Aorta (tissue), 5 donors: ENCODE measurements at places on chromosomes 3 and 15. TPM values are rescaled to one million over a fixed set of nuclear protein-coding genes. Genes with fewer than 3 reads are reported as not detected.
A peak's percentile ranks its signal among the peaks of the same experiment; 100 is the strongest.

DNA sequence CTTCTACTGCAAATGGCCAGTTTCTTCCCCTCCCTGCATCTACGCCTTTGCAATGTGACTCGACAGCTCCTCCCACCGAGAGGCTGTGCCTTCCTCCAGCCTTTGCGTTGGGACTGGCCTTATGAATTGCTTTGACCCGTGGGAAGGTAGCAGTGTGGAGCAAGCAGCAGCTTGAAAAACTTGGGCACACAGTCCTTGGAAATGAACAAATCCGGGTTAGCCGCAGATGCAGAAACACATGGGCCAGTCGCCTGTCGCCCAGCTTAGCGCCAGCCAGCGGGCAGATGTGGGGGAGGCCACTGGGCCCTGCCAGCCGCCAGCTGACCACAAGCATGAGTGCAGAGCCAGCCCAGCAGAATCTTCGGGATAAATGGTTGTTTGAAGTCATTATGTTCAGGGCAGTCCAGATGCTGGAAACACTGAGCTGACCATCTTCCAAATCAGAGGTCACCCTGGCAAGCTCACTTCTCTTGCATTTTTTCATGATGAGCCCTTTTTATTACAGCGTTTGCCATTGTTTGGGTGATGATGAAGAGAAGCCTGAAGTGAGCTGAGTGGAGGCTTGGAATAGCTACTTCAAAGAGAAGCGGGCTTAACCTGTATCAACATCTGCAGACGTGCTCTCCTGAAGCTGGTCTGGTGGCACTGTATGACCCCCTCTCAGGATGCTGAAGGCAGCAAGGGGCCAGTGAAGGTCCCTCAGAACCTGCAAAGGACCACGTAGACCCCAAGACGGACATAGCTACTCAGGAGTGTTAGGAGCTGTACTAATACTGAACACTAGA is 9.8 kb downstream of the SELENOS start:
- no peaks in the 10 kb centered on the region for H3K4me1 ChIP-seq
- DNase-seq = peak; percentile 78
- H3K36me3 ChIP-seq = peaks cover 6% of the 10 kb centered on the region
- no peaks in the 10 kb centered on the region for H3K27me3 ChIP-seq

The RAD51 gene
- 0.87 TPM for total RNA-seq

- no peak for DNase-seq
- H3K27ac ChIP-seq = no peak overlapping the region
- H3K27me3 ChIP-seq = no peaks in the 10 kb centered on the region
- no peaks in the 10 kb centered on the region for H3K36me3 ChIP-seq
- H3K4me1 ChIP-seq = peaks cover 2% of the 10 kb centered on the region
- no peak overlapping the region for H3K4me3 ChIP-seq
These were observed 239.7 kb downstream of the UBE2E2 start for GRCh38 chr3:23442598-23443383.

DNA sequence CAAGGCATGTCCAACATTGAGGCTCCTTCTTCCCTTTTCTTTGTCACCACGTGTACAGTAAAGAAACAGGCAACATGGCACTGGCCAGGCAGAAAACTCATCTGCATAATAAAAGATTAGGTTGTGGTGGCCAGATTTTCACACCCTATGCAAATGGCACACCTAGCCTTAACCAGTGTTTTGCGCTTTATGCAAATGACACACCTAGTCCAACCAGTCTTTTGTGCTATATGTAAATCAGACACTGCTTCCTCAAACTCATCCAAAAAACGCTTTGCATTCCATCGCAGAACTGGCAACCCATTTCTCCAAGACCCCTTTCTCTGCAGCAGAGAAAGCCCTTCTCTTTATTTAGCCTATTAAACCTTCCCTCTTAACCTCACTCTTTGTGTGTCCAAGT is 109.1 kb downstream of the ZNF385D start:
- no peak overlapping the region for H3K27ac ChIP-seq
- DNase-seq = no peak
- H3K27me3 ChIP-seq = no peaks in the 10 kb centered on the region
- H3K36me3 ChIP-seq = no peaks in the 10 kb centered on the region
- no peak overlapping the region for H3K4me3 ChIP-seq

The TXNRD3 gene
- total RNA-seq = 13.7 TPM

DNA sequence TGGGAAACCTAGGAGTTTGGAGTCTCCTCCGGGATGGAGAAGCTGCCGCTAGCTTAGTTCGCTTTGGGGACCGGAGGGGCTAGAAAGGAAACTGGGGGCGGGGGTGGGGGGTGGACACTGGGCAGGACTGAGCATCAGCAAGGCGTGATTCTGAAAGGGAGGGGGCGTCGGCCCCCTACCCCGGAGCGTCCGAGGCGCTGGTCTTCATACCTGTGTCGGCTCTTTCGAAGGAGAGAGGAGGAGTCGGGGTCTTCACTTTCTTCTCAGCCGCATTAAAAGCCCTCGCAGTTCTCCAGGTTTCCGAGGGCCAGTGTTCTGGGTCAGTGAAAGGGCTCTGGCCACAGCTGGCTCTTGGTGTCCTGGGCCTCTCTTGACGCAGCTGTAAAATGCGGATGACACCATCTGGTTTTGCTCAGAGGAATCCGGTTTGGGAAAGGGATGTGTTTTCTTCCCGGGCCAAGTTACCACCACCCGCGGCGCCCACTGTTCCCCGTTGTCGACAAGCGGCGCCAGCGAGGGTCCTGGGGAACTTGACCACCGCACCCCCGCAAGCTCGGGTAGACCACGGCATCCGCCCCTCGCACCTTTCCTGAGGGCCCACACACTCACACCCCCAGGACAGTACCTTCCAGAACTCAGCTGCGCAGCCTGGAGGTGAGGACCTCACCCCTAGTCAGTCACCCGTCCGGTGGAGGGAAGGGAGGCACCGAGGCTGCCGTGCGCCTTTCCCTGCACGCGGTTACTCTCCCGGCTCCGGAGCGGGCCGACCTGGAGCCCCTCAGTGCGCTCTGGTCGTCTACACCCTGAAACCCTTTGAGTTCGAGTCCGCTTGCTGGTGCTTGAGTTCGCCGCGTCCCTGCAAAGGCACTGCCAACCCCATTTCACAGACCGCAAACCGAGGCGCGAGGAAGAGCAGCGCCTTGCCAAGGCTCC is 660 bp downstream of the CCK start:
- H3K36me3 ChIP-seq = no peaks in the 10 kb centered on the region
- no peak overlapping the region for H3K4me3 ChIP-seq
- no peaks in the 10 kb centered on the region for H3K27me3 ChIP-seq
- DNase-seq = no peak
- H3K27ac ChIP-seq = no peak overlapping the region

The CCR3 gene
- total RNA-seq = 0.29 TPM

DNA sequence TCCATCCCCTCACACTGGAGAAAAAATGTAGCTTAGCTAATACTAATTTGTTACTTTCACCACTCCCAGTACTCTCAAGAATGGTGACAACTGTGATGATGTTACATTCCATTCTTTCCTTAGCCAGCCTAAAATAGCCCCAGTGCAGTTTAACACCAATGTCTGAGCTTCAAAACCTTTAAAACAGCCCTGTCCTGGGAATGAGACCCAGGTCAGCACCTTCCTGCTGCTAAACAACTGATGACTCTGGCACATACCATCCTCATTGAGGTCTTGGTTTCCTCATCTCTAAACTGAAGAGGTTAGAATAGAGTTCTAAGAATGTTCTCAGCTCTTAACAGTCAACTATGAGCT is 3.8 kb downstream of the SCAMP2 start:
- H3K4me1 ChIP-seq = peaks cover 2% of the 10 kb centered on the region
- no peak overlapping the region for H3K27ac ChIP-seq
- no peak for DNase-seq
- H3K4me3 ChIP-seq = no peak overlapping the region
- no peaks in the 10 kb centered on the region for H3K27me3 ChIP-seq
- H3K36me3 ChIP-seq = no peaks in the 10 kb centered on the region

DNA sequence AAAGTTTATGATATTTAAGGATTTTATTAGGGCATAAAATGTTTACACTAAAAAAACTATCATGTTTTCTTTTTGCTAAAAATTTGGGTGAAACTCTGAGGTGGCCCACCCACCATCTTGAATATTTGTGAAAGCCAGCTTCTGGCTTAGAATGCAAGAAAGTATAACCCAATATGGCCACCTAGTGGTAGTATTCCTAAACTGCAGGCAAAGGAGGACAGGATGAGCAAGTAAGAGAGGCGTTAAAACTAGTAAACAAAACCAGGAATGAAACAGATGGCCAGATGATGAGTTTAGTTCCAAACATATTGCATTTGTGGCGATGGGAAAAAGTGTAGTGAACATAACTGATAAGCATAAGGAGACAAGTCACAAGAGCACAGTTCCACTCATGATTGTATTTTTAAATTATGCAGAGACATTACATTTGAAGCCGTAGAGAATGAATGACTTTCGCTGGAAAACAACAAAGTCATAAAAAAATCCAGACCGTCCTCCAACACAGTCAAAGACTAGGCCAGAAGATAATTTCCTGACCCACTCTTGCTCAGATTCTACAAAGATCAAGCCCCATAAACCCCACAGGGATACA is 103.3 kb upstream of the PRTG start:
- no peak overlapping the region for H3K4me3 ChIP-seq
- H3K27ac ChIP-seq = no peak overlapping the region
- DNase-seq = no peak
- H3K4me1 ChIP-seq = no peaks in the 10 kb centered on the region
- peaks cover 2% of the 10 kb centered on the region for H3K36me3 ChIP-seq

The CLDND1 gene
- total RNA-seq = 114 TPM

- H3K27ac ChIP-seq = no peak overlapping the region
- H3K27me3 ChIP-seq = no peaks in the 10 kb centered on the region
- no peak overlapping the region for H3K4me3 ChIP-seq
- DNase-seq = no peak
These were observed 44.1 kb downstream of the FAM3D start for GRCh38 chr3:58622436-58622835.

DNA sequence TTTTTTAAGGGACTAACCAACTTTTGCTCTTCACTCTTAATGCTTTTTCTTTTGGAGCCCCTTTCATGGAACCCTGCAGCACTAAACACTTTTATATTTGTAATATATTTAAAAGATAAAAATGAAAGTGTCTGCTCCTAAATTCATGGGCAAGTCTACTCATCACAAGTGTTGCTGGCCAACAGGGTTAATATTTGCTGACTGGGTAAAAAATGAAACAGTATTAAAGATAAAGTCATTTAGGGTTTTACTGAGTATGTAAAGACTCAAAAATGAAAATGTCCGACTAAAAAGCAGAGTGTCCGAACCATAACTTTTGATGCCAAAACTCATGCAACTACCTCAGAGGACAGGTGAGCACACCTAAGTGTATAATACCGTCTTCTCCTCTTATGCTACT is 54.0 kb downstream of the MOBP start:
- H3K27ac ChIP-seq = no peak overlapping the region
- DNase-seq = no peak
- no peaks in the 10 kb centered on the region for H3K27me3 ChIP-seq
- H3K36me3 ChIP-seq = no peaks in the 10 kb centered on the region

DNA sequence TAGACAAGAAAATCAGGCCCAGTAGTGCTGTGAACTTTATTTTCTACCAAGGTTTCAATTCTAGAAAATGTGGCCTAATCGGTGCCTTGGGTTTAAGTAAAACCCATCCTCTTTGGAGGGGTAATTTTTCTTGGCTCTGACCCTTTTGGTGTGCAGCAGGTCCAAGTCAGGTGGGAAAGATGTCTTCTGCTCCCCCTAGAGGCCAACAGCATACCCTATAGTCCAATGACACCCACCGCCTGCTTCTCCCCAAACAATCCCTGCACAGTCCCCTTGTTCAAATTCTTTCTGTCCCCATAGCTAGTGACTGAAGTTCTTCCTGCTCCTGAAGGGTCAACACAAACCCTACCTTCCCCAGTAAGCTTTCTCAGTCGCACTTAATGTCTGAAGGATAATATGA is 261.8 kb upstream of the GOLGA6L4 start:
- peaks cover 3% of the 10 kb centered on the region for H3K4me1 ChIP-seq
- no peak overlapping the region for H3K27ac ChIP-seq
- no peak for DNase-seq
- H3K4me3 ChIP-seq = no peak overlapping the region

The ATP13A4 gene
- 0.15 TPM for total RNA-seq

The SAMD7 gene
- total RNA-seq = not detected

DNA sequence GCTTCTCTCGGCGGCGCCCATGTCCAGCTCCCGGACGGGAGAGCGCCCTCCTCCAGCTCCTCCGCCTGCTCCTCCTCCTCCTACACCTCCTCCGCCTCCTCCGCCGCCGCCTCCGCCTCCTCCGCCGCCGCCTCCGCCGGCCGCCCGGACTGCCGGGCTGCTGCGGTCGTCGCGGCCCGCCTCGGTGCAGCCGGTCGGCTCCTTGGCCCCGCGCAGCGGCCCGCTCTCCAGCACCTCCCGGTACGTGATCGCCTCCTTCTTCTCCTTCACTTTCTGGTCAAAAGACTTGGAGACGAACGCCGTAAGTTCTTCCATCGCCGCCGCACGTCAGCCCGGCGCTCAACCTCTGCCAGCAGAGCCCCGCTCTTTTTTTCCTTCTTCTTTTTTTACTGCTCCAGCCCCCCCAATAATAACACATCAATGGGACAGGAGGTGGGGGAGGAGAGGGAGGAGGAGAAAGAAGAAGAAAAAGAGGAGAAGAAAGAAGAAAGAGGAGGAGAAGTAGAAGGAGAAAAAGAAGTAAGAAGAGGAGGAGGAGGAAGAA is 438 bp downstream of the SHOX2 start:
- H3K27ac ChIP-seq = no peak overlapping the region
- DNase-seq = peak; percentile 82
- H3K4me3 ChIP-seq = peak overlapping the region; percentile 43
- H3K27me3 ChIP-seq = no peaks in the 10 kb centered on the region
- no peaks in the 10 kb centered on the region for H3K4me1 ChIP-seq
- no peaks in the 10 kb centered on the region for H3K36me3 ChIP-seq

- no peak for DNase-seq
- H3K27ac ChIP-seq = no peak overlapping the region
- H3K27me3 ChIP-seq = no peaks in the 10 kb centered on the region
- no peak overlapping the region for H3K4me3 ChIP-seq
- H3K36me3 ChIP-seq = no peaks in the 10 kb centered on the region
- H3K4me1 ChIP-seq = no peaks in the 10 kb centered on the region
These were observed 21.8 kb upstream of the TRH start for GRCh38 chr3:129952556-129953355.

GRCh38 chr3:58495101-58495500 is 3.2 kb downstream of the KCTD6 start:
- no peak for DNase-seq
- H3K4me3 ChIP-seq = no peak overlapping the region
- no peaks in the 10 kb centered on the region for H3K27me3 ChIP-seq
- H3K4me1 ChIP-seq = peaks cover 6% of the 10 kb centered on the region
- H3K36me3 ChIP-seq = no peaks in the 10 kb centered on the region
- no peak overlapping the region for H3K27ac ChIP-seq

The FAM107A gene
- 23.6 TPM for total RNA-seq

The TRIM42 gene
- not detected for total RNA-seq

GRCh38 chr15:74127954-74128784 is 2.2 kb upstream of the ISLR2 start:
- H3K27me3 ChIP-seq = peaks cover 4% of the 10 kb centered on the region
- DNase-seq = no peak
- no peaks in the 10 kb centered on the region for H3K4me1 ChIP-seq
- H3K4me3 ChIP-seq = no peak overlapping the region

GRCh38 chr15:76149291-76149915 is 89.6 kb downstream of the TMEM266 start:
- no peak overlapping the region for H3K27ac ChIP-seq
- H3K36me3 ChIP-seq = no peaks in the 10 kb centered on the region
- H3K27me3 ChIP-seq = no peaks in the 10 kb centered on the region
